ENCODE measurements at places on chromosomes 4 and X.
A peak's percentile ranks its signal among the peaks of the same experiment; 100 is the strongest.

DNA sequence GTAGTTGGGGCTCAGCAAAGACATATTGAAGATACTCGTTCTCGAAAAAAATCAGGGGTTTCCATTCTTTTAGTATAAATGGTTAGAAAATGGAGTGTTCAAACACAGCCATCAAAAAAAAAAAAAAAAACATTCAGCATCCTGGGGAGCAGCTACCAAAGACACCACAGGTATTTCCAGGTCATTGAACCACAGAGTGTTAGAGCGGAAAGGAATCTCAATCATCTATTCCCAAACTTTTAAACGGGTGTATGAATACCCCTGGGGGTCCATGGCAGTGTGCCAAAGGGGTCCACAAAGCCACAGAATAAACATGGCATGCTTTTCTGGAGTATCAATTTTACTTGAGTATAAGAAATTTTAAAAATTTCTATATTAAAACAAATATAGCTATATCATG lies 6.9 kb upstream of the FGF16 start:
- no peak for DNase-seq

DNA sequence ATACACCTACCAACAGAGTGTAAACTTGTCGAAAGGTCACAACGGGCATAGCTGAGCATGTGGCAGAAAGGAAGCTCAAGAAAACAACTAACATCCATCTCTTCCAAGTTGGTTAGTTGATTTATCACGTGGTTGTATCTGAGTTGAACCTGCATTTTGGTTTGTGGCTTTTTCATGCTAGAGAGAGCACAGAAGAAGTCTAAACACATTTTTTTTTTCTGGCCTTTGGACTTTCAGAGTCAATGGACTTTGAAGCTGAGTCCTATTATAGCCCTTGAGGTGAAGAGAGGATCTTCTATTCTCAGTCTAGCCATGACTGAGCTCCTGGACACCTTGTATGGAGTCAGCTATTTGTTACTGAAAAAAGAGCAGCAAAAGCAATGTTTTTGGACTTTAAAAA lies 150.6 kb upstream of the TRPC5 start:
- DNase-seq: no peak

DNA sequence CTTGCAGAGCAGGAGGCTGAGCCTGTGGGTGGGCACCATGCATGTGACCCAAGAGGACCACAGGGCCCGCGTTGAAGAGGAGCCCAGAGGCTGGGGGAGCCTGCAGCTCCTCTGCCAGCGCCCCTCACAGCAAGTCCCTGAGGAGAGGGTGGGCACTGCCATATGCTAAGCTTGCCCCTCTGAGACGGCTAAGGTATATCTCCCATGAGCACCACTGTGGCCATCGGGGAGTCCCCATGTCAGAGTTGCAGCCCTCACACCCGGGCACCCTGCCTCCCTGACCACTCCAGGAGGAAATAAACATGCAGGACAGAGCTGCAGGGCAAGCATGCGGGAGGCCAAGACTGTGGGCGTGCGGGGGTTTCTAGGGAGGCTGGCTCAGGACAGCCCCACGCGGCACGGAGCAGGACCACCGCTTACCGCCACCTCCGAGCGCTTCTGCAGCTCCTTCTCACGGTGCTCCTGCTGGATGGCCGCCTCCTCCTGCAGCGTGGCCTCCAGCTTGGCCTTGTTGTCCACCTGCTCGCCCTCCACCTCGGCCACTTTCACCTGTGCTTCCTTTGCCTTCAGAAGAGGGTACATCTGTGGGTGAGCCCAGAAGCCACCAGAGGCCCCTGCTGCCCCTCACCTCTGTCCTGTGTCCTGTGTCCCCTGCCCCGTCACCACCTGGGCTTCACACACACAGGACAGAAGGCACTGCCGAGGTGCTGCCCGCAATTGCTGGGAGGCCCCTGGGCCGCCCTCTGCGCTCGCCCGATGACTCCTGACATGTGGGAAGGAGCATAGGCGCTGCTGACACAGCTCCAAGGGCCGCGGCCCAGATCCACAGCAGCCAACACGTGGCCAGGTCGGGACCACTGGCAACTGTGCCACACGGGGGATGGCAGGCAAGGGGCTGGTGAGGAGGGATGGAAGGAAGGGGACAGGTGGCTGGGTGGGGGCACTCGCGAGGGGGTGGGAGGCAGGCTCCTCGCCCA lies 29.8 kb downstream of the FGFR3 start:
- no peak for DNase-seq

DNA sequence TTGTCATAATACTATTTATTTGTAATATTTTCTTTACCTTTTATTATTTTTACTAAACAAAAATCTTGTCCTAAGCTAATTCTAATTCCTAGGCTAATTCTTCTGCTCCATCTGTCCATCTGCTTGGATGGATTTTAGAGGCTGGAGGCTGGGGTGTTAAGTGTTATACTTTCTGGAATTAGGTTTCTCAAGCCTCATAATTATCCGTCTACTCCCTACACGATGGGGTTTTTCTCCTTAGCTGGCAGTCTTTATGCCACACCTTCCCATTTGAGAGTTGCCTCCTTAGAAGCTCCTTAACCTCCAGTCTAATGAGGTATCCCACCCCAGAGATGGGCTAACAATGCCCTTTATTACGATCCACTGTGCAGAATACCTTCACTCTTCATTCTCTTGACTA lies 37.6 kb upstream of the LGI2 start:
- no peak for DNase-seq

GRCh38 chr4:98741952-98742351 lies 83.5 kb upstream of the TSPAN5 start:
- DNase-seq: no peak

- DNase-seq: no peak
Measured at GRCh38 chr4:94413085-94413840, 38.5 kb upstream of the PDLIM5 start.

DNA sequence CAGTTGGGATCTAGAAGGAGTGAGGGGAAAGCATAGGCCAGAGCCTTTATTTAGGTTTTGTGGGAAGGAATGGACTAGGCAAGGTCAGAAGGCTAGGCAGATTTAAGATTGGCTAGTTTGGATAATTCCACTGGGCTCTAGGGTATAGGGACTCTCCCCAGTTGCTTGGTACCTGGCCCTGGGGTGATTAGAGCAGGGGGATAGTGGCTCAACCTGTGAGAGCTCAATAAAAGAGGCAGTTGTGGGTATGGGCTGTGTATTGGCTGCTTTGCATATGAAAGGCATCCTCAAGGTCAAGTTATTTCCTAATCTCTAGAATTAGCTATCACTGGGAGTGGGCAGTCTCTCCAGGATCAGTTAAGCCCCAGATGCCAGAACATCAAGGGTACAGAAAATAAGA lies 61.3 kb downstream of the ZNF81 start:
- DNase-seq: no peak

- DNase-seq: no peak
Measured at GRCh38 chr4:108010167-108010566, 20.5 kb downstream of the HADH start.

GRCh38 chrX:14528629-14529289 lies 577 bp upstream of the GLRA2 start:
- no peak for DNase-seq

DNA sequence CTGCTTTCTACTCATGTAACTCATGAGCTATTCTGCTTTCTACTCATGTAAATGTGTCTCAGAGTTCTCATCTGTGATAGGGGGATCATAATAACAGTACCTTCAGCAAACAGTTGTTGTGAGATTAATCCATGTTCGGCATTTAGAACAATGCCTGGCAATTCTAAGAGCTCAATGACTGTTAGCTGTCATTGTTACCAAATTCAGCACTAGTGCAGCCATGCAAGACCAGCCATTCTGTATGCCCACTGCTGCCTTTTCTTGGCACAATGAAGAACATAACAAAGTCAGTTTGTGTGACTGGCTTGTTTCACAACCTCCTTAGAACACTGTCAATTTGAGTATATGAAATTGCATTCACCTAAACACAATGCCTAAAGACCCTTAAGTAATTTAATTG lies 163.2 kb downstream of the ANK2 start:
- no peak for DNase-seq

DNA sequence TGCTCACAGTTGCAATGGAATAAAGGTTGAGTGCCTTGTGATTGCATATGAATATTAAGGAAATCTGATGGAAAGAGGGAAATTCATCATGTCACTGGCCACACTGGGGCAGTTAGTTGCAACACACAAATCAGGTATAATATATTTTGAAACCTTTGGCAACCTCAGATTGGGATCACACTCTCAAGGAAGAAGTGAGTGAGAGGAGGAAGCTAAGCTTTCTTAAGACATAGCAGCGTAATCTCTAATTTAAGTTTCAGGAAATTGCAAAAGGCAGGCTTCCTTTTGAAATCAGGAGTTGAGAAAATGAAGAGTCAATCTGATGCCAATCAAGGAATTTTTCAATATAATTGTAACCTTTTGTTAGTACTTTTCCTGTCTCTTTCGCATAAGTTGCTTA lies 12.3 kb upstream of the CLTRN start:
- DNase-seq: no peak

DNA sequence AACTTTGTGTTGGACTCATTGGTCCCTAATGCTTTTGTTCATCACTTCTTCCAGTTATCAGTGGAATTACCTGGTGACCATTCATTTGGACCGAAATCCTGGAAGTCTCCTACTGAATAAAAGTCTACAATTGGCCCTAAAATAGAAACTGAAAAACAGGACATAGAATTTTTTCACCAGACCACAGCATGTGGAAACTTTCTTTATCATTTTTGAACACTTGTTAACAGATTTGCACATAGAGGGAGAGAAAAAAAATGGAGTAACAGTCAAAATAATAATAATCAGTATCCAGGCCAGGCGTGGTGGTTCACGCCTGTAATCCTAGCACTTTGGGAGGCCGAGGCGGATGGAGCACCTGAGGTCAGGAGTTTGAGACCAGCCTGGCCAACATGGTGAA lies 7.1 kb downstream of the EPGN start:
- no peak for DNase-seq

DNA sequence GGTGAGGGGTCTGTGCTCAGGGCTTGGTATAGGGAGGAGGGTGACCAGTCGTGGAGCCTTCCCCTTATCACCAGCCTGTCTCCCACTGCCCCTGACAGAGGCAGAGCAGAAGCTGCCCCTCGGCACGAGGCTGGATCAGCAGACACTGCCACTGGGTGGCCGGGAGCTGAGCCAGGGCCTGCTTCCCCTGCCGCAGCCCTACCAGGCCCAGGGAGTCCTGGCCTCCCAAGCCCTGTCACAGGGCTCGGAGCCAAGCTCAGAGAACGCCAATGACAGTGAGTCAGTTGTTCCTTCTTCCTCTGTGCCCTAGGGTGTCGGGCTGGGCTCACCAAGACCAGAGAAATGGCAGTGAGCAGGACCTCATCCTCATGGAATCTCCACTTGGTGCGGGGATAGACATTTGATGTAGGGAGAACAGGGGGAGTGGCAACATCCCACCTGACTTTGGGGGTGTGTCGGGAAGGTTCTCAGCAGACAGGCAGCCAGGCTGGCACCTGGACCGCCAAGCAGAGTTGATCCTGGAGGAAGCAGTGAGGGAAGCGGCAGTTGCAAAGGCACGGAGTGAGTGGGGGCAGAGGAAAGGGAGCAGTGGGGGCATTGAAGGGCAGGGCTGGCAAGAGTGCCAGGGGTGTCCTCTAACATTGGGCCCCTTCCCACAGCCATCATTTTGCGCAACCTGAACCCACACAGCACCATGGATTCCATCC lies 14.3 kb upstream of the UBA1 start:
- no peak for DNase-seq

DNA sequence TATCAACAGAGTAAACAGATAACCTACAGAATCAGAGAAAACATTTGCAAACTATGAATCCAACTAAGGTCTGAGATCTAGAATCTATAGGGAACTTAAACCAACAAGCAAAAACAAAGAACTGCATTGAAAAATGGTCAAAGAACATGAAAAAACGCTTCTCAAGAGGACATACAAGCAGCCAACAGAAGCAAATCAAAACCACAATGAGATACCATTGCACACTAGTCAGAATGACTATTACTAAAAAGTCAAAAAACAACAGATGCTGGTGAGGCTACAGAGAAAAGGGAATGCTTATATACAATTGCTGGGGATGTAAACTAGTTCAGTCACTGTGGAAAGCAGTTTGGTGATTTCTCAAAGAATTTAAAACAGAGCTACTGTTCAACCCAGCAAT lies 255.7 kb downstream of the TMEM47 start:
- DNase-seq: no peak

GRCh38 chr4:128488055-128488705 lies 200.6 kb upstream of the PGRMC2 start:
- DNase-seq: no peak

GRCh38 chr4:187179086-187180058 lies 455.7 kb upstream of the FAT1 start:
- DNase-seq: peak; percentile 5

DNA sequence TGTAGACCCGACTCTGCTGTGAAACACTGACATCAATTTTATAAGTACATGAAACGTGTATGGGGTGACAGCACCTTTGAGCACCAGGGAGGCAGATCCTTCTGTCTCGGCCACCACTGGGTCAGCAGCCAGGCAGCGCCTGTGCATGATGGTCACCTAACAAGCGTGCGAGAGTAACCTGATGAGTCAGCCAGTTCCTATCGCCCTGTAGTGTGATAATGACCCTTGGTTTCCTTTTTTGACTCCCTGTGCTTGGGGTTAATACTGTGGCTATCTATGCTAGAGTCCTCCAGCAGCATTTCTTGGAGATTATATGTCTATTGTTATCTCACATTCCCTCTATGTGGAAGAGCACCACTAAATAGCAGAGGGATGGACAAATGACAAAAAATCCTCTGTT lies 101.6 kb downstream of the NPNT start:
- DNase-seq: no peak

DNA sequence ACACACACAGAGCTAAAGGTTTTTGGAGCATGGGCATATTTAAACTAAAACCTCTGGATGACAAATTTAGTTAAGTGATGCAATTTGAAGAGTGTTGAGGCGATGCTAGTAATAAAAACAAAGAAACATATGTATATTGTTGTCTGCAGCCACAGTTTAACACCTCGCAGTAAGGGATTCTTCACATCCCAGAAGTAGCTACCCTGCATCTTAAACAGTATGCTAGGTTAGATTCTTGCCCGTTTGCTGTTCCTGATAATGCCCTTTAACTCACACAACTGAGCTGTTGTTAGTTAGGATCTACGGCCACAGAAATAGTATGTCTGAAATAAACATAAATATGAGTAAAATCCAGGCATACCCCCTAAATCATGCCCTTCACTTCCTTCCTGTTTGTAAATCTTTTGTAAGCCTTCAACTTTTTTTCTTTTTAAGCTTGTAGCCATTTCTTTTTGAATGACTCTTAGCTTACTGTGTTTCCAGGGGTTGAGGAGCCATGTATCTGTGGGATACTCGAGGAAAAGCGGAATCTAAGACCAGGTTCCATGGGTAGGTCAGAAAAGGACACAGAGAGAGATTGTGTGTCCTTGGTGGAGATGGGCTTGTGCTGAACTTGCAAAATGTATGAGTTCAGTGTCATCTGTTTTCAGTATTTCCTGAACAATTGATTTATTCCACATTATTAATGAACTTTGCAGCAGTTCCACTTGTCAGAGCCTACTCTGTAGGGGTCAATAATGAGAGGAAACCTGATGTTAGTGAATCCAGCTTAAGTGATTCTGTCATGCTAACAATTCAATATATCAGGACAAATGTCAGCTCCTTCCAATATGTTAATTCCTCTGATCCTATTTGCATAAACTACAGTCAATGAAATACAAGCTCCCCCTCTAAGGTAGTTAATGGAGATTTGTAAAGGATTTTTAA lies 349.6 kb downstream of the GPAT3 start:
- DNase-seq: no peak

- DNase-seq: no peak
Measured at GRCh38 chr4:182765987-182766856, 151.0 kb downstream of the DCTD start.

Measured in NCI-H1436 treated with DMSO at 0.1 percent for 48 hours (cell line).